GM23248 (cell line): ENCODE measurements at places on chromosomes 6 and 20.
A peak's percentile ranks its signal among the peaks of the same experiment; 100 is the strongest.

- DNase-seq: peak; percentile 94
These were observed at the start of gene PROCR for GRCh38 chr20:35171753-35172433. PROCR (plus strand) TSS chr20:35172072; CDS start chr20:35172155, 83 bp downstream.

- DNase-seq: no peak
These were observed 1.7 kb downstream of the SLC13A3 start for GRCh38 chr20:46649650-46649949.

- no peak for DNase-seq
These were observed 31.5 kb upstream of the LTV1 start for GRCh38 chr6:143811501-143812157.

DNA sequence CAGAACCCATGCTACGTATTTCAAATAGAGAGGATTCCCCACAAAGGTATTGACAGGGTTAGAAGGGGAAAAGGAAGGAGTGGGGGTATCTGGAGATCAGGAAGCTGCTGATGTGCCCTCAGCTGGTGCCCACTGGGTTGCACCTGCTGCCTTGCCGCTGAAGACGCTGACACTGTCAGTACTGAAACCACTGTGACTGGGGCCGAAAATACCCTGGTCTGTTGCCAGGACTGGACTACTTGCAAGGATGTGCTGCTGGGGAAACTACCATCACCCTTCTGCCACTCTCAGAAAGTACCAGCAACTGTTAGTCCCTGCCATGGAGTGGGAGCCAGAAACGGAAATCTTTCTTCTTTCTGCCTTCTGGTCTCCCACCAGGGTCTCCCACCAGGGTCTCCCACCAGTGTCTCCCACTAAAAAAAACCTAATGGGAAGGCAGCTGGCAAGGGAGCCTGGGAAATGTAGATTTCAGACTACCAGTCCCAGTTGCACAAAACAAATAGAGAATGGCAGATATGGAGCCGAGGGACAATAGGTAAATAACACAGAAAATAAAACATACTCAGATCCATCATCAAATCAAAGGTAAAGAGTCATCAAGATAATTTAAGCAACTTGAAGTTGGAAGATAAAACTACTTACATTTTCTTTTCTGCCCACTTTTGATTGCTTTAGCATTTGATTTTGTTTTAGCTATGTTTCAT, 204.8 kb downstream of the TPBG start:
- DNase-seq: no peak

DNA sequence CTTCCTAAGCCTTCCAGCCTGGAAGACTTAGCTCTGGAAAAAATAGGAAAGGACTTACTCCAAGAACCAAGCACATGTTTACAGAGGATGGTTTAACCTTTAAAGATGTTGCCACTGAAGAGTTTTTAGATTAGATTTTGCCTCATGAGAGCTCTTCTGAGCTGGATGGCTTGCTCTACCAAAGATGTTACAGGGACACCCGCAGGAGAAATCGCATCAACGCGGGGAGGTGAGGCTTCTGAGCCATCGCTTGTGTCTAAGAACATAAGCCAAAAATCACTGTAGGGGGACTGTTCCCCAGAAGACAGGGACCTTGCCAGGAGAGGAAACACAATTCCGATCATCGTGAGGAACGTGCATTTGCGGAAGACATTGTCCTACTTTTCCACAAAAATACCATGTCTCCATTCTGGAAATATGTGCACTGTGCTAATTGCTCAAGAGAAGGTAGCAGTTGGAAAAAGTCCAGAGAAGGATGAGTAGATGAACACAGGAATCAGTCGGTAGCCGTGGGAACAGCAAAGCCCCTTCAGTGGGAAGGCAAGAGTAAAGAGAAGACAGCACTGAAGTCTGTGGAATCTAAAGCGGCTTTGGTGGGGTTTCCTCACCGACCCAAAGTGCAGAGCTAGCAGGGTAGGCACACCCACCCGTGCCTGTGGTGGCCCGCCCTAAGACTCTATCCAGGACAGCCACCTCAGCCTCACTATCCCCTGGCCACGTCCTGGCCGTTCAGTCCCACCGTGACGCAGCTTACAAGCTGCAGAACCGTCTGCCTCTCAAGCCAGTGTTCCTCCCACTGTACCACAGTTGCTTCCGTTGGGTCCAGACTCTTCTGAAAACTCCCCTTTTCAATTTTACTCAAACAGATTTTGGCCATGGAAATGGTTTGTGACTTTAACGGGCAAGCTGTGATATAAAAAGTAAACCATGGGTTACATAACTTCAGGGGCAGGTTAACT, 334.8 kb downstream of the NRN1 start:
- peak; percentile 78 for DNase-seq
